ENCODE measurements at places on chromosomes 7 and 10.
A peak's percentile ranks its signal among the peaks of the same experiment; 100 is the strongest.

- peak; percentile 60 for DNase-seq
These were observed 644.4 kb downstream of the GRM8 start for GRCh38 chr7:126608339-126608776.

- DNase-seq, result no peak
These were observed 476.5 kb upstream of the IGFBP3 start for GRCh38 chr7:46397591-46397990.

DNA sequence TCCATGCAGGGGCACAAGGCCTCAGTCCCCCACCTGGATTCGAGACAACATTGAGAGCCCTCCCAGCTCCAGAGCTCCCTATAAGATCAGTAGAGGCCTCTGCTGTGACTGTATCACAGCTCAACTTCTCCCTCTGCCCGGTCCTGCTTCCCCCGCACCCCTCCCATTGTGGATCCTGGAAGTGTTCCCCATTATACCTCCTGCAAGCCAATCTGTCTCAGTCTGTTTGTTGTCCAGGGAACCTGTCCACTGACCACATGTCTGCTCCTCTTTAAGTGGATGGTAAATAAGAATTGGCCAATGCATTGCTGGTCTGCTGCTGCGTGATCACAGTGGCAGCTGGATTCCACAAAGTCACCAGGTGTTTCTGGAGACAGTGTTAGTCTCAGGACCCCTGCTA, 259.7 kb upstream of the HABP2 start:
- no peak for DNase-seq

- DNase-seq, result no peak
These were observed at the start of gene JCAD for GRCh38 chr10:30059209-30060107. Gene JCAD (minus strand): TSS chr10:30059586. CDS start chr10:30047812, 11,774 bp downstream.

GRCh38 chr10:5666008-5666840, at the start of gene ASB13:
Gene ASB13 (minus strand): TSS chr10:5666595. CDS start chr10:5666551, 44 bp downstream.
- DNase-seq, result peak; percentile 33

DNA sequence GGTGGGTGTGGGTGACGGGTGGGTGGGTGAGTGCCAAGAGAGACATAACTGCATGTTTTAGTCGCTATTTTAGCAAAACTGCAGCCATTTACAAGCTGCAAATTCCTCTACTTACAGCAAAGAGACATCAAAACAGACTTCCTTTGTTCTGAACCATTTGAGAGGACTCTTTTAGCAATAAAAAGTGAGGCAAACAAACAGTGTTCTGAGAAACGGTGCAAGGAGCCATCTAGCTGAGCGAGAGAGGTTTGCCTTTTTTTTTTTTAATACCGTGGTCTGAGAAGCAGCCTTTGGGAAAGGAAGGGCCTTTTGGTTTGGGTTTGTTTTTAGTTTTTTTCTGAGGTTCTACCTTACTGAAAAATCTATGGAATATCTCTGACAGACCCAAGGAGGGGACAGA, 62.9 kb downstream of the SCRN1 start:
- no peak for DNase-seq

- no peak for DNase-seq
These were observed 35.9 kb downstream of the NDUFB2 start for GRCh38 chr7:140732416-140732815.

DNA sequence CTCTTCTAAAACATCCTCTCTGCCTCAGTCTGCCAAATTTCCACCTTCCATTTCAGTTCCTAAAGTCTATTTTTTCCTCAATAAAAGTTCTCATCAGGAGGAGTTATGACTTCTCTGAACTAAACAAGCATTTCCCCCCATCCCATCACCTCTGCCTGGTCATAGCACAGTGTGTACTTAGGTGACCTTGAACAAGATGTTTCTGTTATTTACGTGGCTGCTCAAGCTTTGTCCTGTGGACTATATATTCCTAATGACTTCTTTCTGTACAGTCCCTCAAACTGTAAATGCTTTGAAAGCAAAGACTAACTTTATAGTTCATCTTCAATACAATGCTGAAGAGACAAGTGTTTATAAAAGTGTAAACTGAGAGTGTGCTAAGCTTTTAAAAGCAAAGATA, 166.9 kb downstream of the CPEB3 start:
- DNase-seq, result no peak

GRCh38 chr10:5949009-5949759, 28.2 kb downstream of the IL15RA start:
- peak; percentile 41 for DNase-seq

DNA sequence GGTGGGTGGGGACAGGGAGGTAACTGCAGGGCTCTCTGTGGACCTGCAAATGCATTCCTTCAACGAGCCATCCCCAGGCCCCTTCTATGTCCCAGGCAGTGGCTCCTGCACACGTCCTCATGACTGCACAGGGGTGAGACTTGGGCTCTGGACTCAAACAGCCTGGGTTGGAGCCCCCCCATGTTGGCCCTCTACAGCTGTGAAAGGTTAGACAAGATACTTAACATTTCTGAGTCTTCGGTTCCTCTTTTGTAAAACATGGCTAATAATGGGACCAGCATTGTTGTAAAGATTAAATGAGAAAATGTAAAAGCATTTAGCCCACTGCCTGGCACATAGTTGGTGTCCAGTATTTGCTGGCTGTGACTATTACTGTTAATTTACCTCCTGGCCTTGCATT, 41.8 kb downstream of the CHST3 start:
- no peak for DNase-seq

DNA sequence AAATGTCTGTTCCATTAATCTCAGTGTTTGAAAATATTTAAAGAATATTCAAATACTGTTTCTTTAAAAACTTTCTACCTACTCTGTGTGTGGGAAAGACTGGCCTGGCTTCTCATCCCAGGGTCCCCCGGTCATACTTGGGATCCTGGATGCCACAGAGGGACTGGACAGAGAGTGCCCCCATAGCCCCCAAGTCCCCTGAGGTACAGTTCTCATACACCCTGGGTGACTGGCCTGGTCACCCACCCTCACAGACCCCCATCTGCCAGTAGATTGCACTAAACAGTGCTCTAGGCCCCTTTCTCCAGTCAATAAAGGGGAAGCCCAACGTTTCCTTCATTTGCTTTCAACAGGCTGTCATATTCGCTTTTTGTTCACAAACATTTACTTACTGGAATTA, 3.0 kb downstream of the TMEM273 start:
- DNase-seq, result no peak

DNA sequence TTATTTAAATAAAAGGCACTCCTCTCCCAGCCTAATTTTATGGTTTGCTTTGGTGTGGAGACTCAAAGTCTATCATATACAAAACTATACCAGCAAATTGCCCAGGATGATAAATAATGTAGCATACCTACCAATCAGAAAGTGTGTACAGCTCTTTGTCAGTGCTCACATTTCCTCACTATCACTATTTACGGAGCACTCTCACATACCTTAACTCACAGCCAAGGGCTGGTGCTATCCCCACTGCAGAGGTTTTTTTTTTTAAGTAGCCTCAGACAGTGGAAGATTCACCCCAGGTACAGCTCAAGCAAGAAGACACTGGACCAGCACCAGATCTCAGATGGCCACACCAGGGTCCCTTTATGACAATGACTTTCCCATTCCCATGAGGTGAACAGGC, 2.5 kb downstream of the PDLIM1 start:
- DNase-seq, result no peak

GRCh38 chr10:2935647-2936386, 131.5 kb upstream of the PFKP start:
- DNase-seq, result no peak

DNA sequence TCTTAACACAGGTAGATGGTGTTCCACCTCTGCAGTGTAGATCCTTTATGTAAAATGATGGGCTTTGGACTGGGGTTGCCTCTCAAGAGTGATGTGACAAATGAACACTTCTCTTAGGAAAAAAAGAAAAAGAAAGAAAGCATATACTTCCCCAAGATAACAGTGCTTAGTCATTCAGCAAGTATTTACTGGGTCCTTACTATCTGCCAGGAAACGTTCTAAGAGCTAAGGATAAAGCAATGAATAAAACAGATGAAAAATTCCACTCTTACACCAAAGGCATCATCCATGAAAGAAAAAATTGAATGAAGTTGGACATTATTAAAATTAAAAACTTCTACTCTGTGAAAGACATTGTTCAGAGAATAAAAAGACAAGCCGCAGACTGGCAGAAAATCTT, 177.3 kb downstream of the C7orf25 start:
- DNase-seq, result no peak

- DNase-seq, result no peak
These were observed 171.2 kb downstream of the ZNF365 start for GRCh38 chr10:62545160-62546066.

DNA sequence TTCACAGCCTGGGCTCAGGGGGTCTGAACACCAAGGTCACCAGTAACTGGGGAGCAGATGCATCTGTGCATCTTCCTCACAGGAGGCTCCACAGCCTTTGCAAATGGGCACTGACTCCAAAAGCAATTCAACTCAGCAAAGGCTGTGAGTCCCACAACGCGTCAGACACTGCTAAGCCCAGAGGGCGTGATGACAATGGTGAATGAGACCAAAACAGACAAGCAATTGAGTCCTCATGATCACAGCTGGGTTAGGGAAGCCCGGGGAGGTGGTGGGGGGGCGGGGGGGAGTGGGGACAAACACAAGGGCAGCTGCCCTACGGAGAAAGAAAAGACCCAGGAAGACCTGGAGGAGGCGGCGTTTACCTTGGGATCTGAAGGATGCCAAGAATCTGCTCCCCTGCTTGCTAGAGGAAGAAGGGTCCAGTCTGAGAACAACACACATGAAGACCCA, 61.6 kb upstream of the RNF32 start:
- no peak for DNase-seq

- DNase-seq, result no peak
These were observed 134.2 kb upstream of the GJD4 start for GRCh38 chr10:35470925-35471315.

DNA sequence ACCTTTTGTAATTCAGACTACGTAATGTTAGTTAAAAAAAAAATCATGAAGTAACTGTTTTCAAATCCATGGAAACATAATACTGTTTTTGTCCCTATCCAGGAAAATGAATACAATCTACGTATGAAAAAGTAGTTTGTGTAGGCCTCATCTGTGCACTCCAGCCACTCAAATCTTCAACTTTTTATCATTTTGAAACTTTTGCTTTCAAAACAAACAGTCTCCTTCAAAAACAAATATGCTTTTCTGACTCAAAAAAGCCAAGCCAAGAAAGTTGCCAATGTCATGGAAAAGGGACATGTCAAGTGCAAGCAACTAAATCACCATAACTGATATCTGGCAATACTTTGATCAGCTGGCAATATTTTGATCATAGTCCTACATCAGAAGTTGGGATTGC, 13.1 kb downstream of the THNSL1 start:
- no peak for DNase-seq

DNA sequence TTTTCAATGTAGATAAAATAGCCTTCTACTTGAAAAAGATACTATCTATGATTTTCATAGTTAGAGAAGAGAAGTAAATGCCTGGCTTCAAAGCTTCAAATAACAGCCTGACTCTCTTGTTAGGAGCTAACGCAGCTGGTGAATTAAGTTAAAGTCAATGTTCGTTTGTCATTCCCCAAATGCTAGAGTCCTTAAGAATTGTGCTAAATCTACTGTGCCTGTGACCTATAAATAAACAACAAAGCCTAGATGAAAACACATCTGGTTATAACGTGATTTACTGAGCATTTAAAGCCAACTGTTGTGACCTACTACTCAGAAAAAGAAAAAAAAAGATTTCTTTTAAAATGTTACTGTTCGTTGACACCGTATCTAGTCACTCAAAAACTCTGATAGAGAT, 134.7 kb downstream of the POLR1F start:
- DNase-seq, result no peak

DNA sequence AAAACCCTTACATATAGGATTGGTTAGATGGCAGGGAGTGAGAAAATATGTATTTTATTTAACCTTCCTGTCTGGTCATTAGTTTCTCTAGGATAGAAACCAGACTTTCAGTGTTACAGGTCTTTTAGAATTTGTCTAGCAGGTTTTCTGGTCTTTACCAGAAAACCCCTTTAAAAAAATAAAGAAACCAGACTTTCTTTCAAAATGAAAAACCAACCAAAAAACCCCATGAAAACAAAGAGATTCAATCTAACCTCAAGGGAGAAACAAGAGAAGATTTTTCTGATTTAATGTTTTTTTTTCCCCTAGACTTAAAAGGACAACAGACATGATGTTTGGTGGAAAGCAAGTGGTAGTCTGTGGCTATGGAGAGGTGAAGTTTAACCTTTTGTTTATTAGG, 28.7 kb upstream of the STRIP2 start:
- DNase-seq, result no peak

DNA sequence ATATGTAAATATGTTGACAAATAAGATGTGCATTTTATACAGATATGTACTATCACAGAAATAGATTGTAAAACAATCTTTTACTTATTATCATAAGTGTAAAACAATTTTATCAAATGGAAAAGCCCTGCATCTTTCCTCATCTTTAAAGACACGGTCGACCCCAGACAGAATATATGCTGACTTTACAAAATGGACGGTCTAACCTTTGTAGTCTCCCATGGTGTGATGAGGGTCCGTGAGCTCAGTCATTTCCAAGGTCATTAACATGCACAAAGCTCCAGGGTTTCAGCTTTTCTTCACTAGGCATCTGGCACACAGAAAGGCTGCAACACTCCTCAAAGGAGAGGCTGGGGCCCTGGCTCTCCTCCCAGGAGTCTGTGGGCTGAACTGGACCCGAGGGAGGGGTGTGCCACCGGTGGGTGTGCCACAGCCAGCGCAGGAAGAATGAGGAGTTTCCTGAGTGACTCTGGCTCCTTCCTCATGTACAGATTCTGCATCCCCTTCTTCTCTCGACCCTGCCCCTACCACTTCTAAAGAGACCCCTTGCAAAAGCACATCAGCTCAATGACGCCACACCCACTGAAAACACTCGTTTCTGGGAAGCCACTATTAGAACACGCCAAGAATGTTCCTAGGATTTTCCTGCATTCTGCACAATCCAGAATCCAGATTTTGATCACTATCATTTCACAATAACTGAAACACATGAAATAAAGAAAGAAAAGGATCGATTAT, 26.2 kb upstream of the ABLIM1 start:
- DNase-seq, result no peak

- DNase-seq, result no peak
These were observed 59.3 kb downstream of the COL28A1 start for GRCh38 chr7:7476381-7476780.

DNA sequence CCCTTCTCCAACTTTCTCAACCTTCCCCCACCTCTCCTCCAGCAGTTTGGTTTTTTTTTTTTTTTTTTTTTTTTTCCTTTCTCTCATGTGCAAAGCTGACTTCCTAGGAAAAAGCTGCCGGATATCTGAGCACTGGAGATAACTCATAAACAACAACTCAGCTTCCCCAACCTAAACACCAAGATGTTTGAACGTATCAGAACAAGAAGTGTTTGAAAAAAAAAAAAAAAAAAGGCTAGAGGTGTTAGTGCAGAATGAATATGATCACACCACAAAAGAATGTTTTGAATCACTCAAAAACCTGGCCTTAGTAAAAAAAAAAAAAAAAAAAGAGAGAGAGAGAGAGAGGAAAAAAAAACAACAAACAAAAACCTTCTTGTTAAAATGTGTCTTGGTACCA, 11.2 kb downstream of the GATA3 start:
- no peak for DNase-seq
